Right forelimb (tissue), 1 donor: ENCODE measurements at places on chromosomes 5 and 9.

DNA sequence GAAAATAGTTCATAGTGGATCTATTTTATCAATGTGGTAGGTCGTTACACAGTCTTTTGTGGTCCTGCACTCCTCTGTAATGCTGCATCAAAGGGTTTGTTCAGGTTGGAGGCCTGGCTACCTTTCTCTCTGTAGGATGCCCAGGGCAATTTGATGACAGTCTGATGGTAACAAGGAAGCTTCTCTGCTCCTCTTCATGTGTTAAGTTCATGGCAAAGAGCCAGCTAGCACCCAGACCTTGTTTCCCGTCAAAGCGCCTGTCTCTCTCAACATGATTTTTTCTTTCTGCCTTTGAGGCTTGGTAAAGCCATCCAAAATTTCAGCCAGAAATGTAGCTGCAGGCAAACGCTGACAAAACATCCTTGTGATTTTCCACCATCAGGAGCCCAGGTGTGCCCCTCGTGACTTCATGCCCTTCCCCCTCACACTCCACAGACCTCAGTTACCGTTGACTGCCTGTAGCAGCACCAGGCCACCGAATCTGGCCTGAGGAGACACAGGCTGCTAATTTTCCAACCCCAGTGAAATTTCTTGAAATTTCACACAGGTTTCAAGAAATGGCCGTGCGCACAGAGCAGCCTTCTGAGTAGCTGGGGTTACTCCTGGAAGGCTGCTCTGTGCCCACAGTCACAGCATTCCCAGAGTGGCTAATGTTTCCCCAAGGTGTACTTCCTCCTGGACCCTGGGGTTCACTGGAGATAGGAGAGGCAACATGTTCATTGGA, 292.7 kb downstream of the CWC27 start:
- no peak for DNase-seq

DNA sequence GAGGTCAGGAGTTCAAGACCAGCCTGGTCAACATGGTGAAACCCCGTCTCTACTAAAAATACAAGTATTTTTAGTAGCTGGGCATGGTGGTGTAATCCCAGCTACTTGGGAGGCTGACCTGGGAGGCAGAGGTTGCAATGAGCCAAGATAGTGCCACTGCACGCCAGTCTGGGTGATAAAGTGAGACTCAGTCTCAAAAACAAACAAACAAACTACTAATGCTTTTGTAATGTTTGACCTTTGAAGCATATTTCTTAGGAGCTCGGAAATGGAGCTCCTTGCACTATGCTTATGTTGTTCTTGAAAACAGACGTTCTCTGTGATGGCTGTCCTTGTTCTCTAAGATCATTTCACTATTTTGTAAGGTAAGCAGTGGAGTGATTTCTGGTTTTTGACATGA, 6.0 kb downstream of the F2RL2 start:
- DNase-seq = no peak

DNA sequence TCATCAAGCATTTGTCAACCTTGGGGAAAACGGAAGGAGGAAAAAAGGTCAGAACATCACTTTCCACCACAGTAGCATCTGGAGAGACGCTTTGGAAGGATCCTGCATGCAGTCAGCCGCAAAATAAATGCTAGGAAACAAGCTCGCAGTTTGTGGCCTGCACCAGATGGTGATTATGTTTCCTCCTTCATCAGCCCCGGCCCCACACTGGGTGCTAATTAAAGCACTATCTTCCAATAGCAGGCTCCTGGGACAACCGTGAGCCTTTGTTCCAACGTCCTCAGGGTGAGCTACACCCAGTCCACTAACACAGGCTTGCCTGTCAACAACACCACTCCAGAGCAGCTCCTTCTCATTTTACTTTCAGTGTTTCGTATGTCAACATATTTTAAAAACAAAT, 64.0 kb downstream of the RNF130 start:
- no peak for DNase-seq

DNA sequence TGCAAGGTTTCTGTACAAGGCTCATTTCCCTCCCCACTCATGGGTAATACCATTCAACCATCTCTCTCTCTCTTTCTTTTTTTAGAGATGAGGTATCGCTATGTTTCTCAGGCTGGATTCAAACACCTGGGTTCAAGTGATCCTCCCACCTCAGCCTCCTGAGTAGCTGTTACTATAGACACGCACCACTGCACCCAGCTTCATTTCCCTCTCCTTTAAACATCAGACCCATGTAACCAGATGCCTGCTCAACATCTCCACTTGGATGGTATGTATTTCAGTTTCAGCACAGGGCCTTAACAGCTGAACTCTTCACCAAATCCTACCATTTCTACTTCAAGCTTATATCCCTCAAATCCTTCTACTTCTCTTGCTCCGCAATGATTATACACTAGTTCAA, 117.4 kb downstream of the SSBP2 start:
- no peak for DNase-seq

- DNase-seq = no peak
Observed at GRCh38 chr5:17089690-17090089, 127.7 kb upstream of the BASP1 start.

DNA sequence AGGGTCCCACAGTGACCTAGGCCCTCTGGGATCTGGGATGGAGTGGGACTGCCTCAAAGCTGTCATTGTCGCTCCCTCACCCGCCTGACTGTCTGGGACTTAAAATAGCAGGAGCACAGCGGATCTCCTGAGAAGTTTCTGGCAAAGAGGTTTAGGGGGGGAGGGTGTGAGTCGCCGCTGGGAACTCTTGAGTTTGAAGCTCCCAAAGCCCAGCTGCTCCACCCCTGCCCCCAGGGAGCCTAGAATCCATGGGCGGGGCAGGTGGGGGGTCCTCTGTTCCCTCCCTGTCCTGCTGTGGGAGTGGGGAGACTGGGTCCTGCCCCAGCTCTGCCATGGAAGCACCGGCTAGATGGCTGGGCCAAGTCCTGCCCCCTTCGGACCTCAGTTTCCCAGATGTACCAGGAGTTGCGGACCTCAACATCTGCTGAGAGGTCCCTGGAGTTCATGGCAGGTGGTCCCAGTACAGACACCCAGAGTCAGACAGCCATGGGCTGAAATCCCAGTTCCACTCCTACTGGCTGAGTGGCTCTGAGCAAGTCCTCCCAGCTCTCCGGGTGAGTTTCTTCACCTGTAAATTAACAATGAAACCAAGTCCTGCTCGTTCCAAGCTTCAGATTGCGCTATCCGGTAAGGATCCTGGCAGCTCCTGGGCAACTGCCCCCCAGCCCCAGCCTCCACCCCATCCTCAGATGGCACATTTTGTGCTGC, 985 bp upstream of the WDR38 start:
- DNase-seq = no peak

- no peak for DNase-seq
Observed at GRCh38 chr5:150519560-150519945, 11.6 kb downstream of the NDST1 start.

GRCh38 chr9:136295542-136296433, 8.1 kb downstream of the CCDC187 start:
- no peak for DNase-seq

GRCh38 chr9:30928045-30928444, 1456.4 kb upstream of the ACO1 start:
- DNase-seq = no peak

DNA sequence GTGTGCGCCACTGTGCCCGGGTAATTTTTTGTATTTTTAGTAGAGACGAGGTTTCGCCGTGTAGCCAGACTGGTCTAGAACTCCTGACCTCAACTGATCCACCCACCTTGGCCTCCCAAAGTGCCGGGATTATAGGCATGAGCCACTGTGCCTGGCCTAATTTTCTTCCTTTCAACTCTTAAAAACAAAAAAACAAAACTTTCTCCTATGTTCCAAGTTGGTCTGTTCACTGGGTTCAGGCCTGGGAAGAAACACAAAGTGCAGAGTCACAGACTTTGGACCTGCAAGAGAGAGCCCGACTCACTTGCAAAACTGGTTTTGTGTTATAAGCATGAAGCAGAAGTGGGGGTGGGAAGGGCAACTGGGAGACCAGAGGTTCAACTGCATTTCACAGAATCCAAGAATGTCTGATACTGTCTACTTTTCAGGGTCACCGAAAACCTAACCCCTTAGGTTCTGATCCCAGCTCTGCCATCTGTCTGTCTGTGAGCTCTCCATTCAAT, 5.2 kb upstream of the HDHD3 start:
- DNase-seq = no peak

GRCh38 chr9:121302341-121302740, 34.4 kb downstream of the GSN start:
- DNase-seq = peak; percentile 28

DNA sequence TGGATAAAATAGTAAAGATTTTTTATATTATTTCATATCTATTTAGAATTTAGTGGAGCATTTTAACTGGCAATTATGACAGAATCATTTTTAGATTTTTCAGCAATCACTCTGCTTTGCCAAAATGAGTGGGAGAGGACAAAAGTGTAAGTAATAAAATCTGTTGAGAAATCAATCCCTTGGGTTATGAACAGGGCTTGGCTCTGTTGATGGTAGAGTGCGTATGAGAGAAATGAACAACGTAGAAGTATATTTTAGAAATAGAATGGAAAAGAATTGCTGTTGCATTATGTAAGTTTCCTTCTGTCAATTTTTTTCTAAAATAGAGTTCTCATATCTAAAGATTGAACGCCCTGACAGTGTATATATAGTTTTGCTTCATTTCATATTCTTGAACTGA, 154.1 kb upstream of the PRDM9 start:
- no peak for DNase-seq

GRCh38 chr5:67648201-67648671, 451.6 kb upstream of the CD180 start:
- DNase-seq = peak; percentile 90

DNA sequence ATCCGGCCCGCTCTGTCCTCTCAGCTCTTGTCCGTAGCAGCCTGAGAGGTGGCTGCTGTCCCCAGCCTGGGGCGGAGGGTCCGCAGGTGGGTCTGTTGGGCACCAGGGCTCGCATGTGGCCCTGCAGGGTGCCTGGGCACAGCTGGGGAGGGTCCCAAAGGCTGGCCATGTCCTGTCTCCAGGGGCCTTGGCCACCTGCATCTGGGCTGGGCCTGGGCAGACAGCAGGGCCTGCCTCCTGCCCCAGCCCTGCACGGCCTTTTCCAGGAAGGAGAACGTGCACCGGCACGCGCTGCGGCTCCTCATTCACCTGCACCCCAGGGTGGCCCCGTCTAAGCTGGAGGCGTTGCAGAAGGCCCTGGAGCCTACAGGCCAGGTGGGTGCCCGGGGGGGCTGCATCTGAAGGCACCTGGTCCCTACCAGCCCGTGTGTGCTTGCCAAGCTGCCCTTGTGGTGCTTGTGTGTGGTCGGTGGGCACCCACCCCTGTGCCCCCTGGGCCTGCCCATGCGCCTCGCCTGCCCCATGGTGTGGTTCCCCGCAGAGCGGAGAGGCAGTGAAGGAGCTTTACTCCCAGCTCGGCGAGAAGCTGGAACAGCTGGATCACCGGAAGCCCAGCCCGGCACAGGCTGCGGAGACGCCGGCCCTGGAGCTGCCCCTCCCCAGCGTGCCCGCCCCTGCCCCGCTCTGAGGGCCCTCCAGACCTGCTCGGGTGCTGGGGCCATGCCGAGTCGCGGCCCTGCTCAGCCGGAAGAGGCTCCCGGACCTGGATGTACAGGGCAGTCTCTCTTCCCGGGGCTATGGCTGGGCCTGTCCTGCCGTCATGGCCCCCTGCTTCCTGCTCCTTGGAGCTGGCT, 5.1 kb upstream of the TOR4A start:
- no peak for DNase-seq

GRCh38 chr5:72006361-72006760, 100.9 kb upstream of the MAP1B start:
- DNase-seq = no peak

DNA sequence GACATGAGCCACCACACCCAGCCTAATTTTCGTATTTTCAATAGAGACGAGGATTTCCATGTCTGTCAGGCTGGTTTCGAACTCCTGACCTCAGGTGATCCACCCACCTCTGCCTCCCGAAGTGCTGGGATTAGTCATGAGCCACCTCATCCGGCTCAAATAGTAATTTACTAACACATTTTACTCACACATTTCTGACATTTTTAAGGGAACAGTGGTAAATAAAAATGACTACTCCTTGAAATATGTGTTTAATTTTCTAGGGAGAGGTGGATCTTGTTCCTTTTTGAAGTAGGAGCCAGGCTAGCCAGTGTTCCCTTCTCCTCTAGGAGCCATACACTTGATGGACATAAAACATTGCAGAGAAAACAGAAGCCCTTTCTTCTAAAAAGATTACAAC, 55.2 kb upstream of the ERBIN start:
- no peak for DNase-seq

- DNase-seq = no peak
Observed at GRCh38 chr5:126872561-126873354, 95.8 kb downstream of the LMNB1 start.

GRCh38 chr5:103101079-103101750, 18.7 kb downstream of the GIN1 start:
- DNase-seq = no peak

DNA sequence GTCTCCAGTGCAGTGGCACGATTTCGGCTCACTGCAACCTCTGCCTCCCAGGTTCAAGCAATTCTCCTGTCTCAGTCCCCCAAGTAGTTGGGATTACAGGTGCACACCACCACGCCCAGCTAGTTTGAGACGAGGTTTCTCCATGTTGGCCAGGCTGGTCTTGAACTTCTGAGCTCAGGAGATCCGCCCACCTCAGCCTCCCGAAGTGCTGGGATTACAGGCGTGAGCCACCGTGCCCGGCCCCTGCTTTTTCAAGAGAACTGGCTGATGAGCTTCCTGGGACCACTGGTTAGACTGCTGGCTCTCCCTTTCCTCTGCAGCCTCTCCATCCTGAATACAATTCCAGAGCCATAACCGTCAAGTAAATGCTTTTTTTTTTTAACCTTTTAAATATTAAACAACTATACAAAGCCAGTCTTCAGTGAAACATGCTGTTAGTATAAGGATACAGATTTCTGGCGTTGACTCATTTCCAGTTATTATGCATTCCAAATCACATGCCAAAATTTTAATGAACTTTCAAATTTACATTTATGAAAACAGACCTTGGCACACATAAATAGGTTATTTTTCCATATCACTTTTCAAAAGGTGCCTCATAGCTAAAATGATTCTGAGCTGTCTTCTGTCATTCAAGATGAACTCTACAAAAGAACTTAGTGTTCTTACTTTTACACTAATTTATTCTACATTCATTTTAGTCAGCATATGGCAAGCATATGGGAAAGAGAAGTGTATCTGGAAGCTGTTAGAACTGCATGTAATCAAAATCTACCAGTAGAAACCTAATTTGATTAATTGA, 116.0 kb downstream of the MLLT3 start:
- DNase-seq = no peak
